ENCODE measurements at places on chromosomes 5 and 9.
A peak's percentile ranks its signal among the peaks of the same experiment; 100 is the strongest.

DNA sequence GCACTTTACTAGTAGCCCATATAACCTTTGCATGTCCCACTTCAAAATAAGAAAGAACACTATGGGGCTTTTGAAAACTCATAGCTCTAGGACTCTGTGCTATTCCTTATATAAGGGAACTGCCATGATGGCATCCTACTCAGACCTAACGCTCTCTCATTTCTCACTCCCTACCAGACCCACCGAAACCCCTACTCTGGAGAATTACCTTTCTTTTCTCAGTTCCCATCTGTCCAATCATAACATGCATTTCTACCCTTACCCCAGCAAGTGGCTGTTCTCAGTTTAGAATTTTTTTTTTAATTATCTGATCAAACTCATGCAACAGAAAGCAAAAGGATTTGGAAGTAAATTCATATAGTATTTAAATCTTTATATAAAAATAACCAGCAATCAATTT is 27.3 kb downstream of the CARNMT1 start:
- no peak for DNase-seq

GRCh38 chr5:142110046-142110531 is 1.5 kb downstream of the NDFIP1 start:
- DNase-seq, result no peak

GRCh38 chr9:117407436-117408022 is 7.3 kb downstream of the ASTN2 start:
- DNase-seq, result no peak

DNA sequence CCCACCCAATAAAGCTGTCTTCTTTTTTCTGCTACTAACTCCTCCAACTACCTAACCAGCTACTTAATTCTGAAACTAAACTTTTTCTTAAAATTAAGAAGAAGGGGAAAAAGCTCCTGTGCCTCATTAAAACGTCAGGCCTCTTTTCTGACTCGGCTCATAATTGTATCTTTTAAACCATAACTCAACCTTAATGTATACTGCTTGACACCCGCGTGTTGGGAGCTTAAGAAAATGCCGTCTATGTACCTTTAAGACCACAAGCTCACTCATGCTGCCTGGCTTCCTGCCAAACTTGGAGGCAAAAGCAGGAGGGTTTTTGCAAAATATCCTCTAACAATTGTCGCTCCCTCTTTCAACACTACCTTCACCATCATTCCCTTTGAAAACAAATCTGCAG is 5.0 kb downstream of the EBF1 start:
- peak; percentile 31 for DNase-seq

- no peak for DNase-seq
Observed at GRCh38 chr5:167937635-167937998, 353.8 kb upstream of the WWC1 start.

GRCh38 chr5:83925321-83925954 is 204.8 kb upstream of the HAPLN1 start:
- no peak for DNase-seq

- no peak for DNase-seq
Observed at GRCh38 chr9:78278177-78278777, 18.6 kb upstream of the PSAT1 start.

- no peak for DNase-seq
Observed at GRCh38 chr5:64834037-64834436, 65.3 kb downstream of the CWC27 start.

DNA sequence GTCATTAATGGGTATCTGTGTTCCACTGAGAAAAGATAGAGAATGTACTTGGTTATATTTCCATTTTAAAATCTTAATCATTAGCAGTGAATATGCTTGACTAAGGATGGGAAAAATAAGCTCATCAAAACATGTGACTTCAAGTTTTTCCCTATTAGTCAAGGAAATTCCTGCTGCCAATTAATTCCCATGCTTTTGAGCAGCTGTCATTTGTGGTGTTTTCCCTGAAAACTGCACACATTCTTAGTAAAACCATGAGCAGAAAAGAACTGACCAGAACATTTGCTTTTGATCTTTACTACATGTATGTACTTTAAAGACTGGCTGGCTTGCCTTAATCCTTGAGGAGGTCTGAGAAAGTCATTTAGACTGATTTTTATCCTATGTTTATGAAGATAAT is 75.2 kb downstream of the AOPEP start:
- no peak for DNase-seq

DNA sequence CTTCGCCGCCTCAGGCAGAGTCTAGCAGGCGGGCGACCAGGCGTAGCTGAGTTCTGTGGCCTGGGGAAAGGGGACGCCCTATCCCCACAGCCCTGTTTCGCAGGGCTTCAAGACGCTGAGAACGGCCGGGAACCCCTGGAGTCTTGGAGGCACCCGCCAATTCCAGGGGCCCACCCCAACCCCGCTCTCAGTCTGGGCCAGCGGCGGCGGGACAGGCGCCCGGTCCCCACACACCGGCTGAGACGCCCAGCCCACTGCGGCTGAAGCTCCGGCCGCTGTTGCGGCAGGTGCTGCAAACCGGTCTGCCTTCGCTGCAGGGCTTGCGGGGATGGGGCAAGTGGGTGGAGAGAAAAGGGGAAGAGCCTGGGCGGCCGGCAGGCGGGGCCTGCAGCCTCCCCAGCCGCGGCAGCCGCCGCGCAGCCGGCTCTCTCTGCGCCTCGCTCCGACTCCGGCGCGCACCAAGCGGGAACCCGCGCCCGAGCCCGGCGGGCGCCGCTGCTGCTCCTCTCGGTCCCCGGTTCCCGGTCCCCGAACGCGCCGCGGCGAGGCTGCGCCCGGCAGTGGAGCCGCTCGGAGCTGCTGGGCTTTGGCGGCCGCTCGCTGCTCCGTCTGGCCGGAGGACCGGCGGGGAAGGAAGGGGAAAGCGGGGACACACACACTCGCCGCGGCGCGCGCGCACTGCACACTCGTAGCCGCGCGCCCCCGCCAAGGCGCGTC is at the start of gene PIP5K1B:
Gene PIP5K1B, plus strand, starts transcription at position 427 of the 717 bp plus-strand sequence. CDS start 117,375 bp downstream, outside the sequence.
- DNase-seq, result peak; percentile 15

DNA sequence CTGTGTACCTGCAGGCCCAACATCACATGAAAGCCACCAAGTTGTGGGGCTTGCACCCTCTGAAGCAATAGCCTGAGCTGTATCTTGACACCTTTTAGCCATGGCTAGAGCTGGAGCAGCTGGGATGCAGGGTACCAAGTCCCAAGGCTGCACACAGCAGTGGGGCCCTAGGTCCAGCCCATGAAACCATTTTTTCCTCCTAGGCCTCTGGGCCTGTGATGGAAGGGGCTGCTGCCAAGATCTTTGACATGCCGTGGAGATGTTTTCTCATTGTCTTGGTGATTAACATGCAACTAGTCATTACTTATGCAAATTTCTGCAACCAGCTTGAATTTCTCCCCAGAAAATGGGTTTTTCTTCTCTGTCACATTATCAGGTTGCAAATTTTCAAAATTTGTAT is 387.2 kb upstream of the RIOK2 start:
- no peak for DNase-seq

- peak; percentile 16 for DNase-seq
Observed at GRCh38 chr9:36748322-36748899, 175.7 kb downstream of the MELK start.

- DNase-seq, result no peak
Observed at GRCh38 chr5:111461255-111461671, 51.1 kb downstream of the STARD4 start.

GRCh38 chr5:132435447-132435846 is 55.1 kb downstream of the IRF1 start:
- no peak for DNase-seq

DNA sequence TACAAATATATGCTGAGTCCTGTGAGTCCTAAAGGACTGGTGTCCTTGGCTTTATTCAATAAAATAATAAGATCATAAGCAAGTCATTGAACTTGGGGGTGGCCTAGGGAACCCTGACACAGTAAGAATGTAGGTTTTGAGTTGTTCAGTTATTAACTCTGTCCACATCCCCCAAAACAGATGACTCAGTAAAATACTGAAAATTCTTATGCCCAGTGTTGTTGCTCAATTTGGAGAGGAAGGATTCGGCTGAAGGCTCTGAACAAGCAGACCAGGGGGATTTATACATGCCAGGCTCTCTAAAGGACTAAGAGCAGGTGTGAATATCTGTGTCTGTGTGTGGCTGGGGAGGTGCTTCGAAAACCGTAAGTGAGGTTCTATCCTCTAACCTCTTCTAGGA is 173.7 kb downstream of the RMI1 start:
- DNase-seq, result no peak

- no peak for DNase-seq
Observed at GRCh38 chr5:6737043-6737941, 24.1 kb downstream of the TENT4A start.

- no peak for DNase-seq
Observed at GRCh38 chr5:176416965-176417364, 626 bp upstream of the CLTB start.

DNA sequence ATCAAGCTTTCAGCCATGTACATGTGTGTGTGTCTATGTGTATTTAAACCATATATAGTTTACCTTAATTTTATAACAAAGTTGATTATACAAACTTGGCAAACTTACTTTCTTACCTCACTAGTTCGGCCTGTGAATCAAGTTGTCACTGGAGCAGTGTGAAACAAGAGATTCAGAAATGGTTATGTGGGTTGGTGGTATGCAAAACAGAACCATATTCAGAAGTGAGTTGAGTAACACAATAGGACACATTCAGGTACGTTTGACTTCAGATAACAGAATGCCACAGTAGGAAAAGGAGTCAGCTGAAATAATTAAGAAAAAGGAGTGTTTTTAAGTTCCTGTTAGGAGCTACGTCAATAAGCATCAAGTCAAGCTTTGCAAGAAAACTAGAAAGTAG is 21.5 kb downstream of the XPA start:
- no peak for DNase-seq

DNA sequence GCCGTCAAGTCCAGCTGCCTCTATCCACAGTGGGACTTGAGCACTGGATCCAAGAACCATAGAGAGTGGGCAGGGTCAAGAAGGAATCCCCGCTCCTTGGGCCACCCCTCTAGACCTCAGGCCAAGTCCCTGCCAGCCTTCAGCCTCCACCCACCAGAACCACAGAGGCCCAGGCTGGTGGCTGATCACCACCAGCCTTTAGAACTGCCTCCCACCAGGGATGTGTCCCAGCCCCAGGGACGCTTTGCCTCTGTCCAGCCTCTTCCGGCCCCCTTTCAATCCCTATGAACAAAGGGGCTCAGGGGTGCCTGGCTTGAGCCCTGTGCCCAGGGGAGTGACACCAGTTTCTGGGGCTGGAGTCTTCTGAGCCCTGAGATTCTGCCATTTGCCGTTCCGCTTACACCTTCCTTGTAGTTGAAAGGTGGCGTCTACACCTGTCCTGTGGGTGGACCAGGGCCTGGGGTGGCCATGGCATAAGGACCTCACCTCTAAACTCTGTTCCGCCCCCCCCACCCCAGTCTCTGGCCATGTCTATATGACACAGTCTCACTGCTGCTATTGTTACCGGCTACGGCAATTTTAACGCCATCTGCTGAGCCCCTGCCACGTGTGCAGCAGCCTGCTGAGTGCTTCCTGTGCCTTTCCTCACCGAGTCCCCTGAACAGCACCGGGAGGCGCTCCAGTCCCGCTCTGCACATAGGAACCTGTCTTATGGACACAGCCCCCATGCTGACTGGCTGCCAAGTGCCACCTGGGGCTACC is 35.7 kb upstream of the ORM1 start:
- DNase-seq, result no peak

GRCh38 chr5:81247441-81247972 is 14.4 kb downstream of the CKMT2 start:
- no peak for DNase-seq

DNA sequence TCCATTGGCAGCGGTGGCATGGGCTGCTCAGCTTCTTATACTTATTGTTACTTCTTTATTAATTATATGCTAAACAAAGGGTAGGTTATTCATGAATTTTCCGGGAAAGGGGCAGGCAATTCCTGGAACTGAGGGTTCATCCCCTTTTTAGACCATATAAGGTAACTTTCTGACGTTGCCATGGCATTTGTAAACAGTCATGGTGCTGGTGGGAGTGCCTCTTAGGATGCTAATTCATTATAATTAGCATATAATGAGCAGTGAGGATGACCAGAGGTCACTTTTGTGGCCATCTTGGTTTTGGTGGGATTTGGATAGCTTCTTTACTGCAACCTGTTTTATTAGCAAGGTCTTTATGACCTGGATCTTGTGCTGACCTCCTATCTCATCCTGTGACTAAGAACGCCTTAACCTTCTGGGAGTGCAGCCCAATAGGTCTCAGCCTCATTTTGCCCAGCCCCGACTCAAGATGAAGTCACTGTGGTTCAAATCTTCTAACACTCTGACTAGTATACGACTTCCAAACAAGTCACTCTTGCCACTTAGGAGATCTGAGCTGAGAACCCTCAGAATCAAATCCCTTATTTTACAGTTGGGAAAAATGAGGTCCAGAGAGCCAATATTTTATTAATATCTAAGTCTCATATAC is 237.5 kb downstream of the TRIM32 start:
- DNase-seq, result no peak

DNA sequence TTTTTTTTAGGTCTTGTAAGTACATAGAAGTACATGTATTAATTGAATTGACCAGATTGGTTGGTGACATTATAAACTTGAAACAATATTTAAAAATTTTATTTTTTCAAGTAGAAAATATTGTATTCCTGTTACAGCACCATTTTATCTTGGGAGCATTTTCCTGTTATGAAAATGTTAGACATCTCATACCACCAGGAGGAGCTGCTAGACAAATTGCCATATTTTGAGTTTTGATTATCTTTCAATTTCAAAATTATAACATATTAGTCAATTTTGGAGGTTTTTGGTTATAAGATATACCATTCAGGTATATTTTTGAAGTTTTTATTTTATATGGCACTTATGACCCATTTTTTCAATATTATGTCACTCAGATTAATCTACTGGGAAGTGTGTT is 84.4 kb downstream of the CNTLN start:
- no peak for DNase-seq

- DNase-seq, result no peak
Observed at GRCh38 chr5:116446356-116447005, 128.1 kb downstream of the SEMA6A start.

GRCh38 chr9:78383130-78383529 is 86.2 kb downstream of the PSAT1 start:
- no peak for DNase-seq

DNA sequence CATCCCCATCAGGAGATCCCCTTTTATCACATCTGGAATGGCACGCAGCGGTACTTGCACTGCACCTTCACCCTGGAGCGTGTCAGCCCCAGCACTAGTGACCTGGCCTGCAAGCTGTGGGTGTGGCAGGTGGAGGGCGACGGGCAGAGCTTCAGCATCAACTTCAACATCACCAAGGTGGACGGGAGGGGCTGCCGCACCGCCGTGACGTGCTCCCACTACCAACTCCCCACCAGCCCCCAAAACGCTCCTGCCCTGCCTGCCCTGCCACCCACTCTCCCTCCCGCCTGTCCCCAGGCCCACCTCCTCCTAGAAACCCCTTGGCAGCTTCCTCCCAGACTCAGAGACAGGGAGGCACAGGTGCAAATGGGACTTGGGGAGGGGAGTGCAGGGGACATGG is 20.7 kb downstream of the HK3 start:
- DNase-seq, result no peak

GRCh38 chr9:91677822-91678436 is 254.3 kb upstream of the NFIL3 start:
- no peak for DNase-seq

- DNase-seq, result no peak
Observed at GRCh38 chr9:122474561-122474960, 3.2 kb downstream of the OR1J1 start.

Data from stimulated activated CD4-positive, alpha-beta T cell treated with anti-CD3 and anti-CD28 coated beads, TNF-alpha, amount 100 ng/mL, for 24 hours (primary cell).